Stimulated activated CD8-positive, alpha-beta memory T cell treated with anti-CD3 and anti-CD28 coated beads, Interleukin-12 subunit alpha, Interleukin-12 subunit beta, amount 100 ng/mL, for 1 hour (primary cell): ENCODE measurements at places on chromosomes 16 and 17.

- no peak for DNase-seq
These were observed 160.4 kb downstream of the GSG1L start for GRCh38 chr16:27903046-27903655.

DNA sequence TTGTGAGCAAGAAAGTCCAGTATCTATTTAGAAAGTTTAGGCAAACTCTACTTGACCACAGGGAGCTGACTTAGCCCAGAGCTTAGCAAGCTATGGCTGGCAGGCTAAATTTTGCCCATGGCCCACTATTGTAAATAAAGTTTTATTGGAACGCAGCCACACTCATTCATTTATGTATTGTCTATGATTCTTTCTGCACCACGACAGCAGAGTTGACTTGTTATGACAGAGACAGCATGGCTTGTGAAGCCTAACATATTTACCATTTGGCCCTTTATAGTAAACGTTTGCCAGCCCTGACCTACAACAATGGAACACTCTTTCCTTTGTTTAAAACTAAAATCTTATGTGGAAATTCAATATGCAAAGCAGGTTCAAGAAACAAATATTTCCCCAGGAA lies 100.0 kb upstream of the ZFHX3 start:
- no peak for DNase-seq

GRCh38 chr16:68776821-68777485 lies 39.9 kb downstream of the CDH1 start:
- DNase-seq = no peak

- no peak for DNase-seq
These were observed 8.8 kb downstream of the FUS start for GRCh38 chr16:31188450-31189411.

GRCh38 chr17:34797720-34798119 lies 163.5 kb downstream of the CCT6B start:
- DNase-seq = no peak

GRCh38 chr17:3916825-3917224 lies 560 bp upstream of the P2RX1 start:
- DNase-seq = no peak
